ENCODE measurements at places on chromosomes 2 and 18. TPM values are rescaled to one million over a fixed set of nuclear protein-coding genes. Genes with fewer than 3 reads are reported as not detected.

The GDF7 gene
- total RNA-seq, result not detected

The ALPP gene
- total RNA-seq, result not detected

The LYG1 gene
- total RNA-seq, result not detected

The ALK gene
- not detected for total RNA-seq

The INHBB gene
- 0.32 TPM for total RNA-seq

The TMEM178A gene
- 1.8 TPM for total RNA-seq

The ASAP2 gene
- 7.2 TPM for total RNA-seq

The TXNDC2 gene
- total RNA-seq, result 0.64 TPM

The POLE4 gene
- total RNA-seq, result 21.1 TPM

The KLHL30 gene
- not detected for total RNA-seq

The VAMP5 gene
- total RNA-seq, result 63.6 TPM

The BMP10 gene
- not detected for total RNA-seq

The AKAIN1 gene
- total RNA-seq, result not detected

The PID1 gene
- total RNA-seq, result 34.7 TPM

The FAP gene
- 15.5 TPM for total RNA-seq

The DLGAP1 gene
- under 0.01 TPM for total RNA-seq

The DSG1 gene
- not detected for total RNA-seq

The SAG gene
- total RNA-seq, result not detected

The GPBAR1 gene
- total RNA-seq, result 0.26 TPM

The STK36 gene
- total RNA-seq, result 7.6 TPM

The GALNT3 gene
- total RNA-seq, result 3.6 TPM

The GPR155 gene
- total RNA-seq, result 2.2 TPM

The SCG2 gene
- total RNA-seq, result 11.7 TPM

The PARD6G gene
- 5.9 TPM for total RNA-seq

The MOGAT1 gene
- total RNA-seq, result not detected

The VSNL1 gene
- total RNA-seq, result not detected

The STON1 gene
- total RNA-seq, result 7.5 TPM

The MERTK gene
- 2.7 TPM for total RNA-seq

The NLRC4 gene
- total RNA-seq, result not detected

The CHRNG gene
- 3.3 TPM for total RNA-seq
